ENCODE measurements at places on chromosomes 6 and 20.

GRCh38 chr20:14611479-14611878 lies 274.1 kb upstream of the FLRT3 start:
- DNase-seq: no peak

DNA sequence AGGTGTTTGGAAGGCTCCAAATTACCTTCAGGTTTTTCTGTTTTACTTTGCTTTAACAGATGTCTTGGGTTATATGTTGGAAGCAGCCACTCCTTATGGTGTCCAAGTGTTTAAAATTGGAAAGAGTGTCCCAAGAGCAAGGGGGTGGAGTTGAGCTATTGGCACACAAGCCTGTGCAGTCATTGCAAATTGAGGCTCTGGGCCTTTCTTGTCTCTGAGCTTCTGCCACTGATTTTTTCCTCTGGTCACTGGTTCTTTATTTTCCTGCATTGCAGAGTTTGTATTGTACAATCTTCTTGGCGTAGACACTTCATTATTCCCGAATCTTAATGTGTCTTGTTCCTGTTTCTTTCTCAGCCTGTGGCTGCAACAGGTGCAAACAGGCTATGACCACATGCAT lies 598.8 kb downstream of the RNF144B start:
- no peak for DNase-seq

GRCh38 chr6:100809346-100809745 lies 71.8 kb downstream of the ASCC3 start:
- no peak for DNase-seq

DNA sequence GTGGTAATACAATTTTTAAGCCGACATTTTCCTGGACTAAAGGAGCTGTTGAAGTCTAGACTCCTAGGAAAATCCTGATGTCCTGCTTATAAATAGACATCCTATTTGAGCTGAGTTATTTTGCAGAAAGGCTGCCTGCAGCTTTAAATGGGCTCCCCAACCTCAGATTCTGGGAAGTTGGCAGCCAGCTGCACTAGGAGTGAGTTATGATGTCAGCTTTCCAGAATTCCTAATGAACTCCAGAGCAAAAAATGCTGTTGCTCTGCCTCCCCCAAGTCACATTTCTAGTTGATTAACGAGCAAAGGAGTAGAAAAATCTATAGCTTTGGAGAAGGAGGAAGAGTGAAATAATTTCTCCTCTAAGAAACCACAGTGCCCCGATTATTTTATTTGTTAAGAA lies 346.3 kb upstream of the SULF2 start:
- no peak for DNase-seq

All from NCI-H2029 treated with DMSO at 0.1 percent for 48 hours (cell line).